ENCODE measurements at places on chromosomes 2 and 18.
A peak's percentile ranks its signal among the peaks of the same experiment; 100 is the strongest.

GRCh38 chr2:150169237-150169629 lies 318.2 kb downstream of the RND3 start:
- peak; percentile 54 for DNase-seq

DNA sequence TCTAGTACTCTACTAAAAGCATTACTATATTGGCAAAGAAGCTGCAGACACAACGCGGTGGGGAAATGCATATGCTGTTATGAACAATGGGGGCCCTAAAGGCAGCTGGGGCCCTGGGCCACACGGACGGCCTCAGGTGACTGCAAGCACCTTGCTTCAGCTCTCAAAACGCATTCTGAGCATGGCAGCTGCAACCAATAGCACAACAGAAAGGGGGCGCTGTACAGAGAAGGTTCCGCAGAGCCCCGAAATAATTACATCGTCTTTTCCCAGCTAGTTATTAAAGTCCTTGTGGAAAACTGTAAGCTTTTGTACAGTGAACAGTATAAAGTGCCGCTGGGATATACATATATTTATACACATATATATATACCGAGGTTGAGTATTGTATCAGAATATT lies 45.3 kb upstream of the PXDN start:
- DNase-seq, result no peak

- DNase-seq, result no peak
These were observed 16.6 kb downstream of the SERTAD2 start for GRCh38 chr2:64637000-64637635.

- DNase-seq, result no peak
These were observed 165.1 kb downstream of the DTNA start for GRCh38 chr18:34875150-34875549.

DNA sequence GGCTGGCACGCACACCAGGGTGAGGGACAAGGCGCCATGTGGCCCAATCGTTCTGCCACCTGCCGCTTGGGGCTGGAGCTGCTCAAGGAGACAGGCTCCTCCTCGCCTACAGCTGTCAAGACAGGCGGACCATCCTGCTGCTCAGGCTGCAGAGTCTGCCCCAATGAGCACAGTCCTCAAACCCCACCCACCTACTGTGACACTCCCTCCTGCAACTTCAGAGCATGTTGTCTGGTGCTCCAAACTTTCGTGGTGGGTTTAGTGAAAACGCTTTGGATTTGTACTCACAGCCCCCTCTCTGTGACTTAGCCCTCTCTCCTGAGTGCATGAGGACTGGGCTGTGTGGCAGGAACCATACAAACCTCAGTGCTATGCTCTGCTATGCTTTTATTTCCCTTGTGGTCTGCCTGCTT lies 23.2 kb upstream of the SLC35F6 start:
- peak; percentile 47 for DNase-seq

DNA sequence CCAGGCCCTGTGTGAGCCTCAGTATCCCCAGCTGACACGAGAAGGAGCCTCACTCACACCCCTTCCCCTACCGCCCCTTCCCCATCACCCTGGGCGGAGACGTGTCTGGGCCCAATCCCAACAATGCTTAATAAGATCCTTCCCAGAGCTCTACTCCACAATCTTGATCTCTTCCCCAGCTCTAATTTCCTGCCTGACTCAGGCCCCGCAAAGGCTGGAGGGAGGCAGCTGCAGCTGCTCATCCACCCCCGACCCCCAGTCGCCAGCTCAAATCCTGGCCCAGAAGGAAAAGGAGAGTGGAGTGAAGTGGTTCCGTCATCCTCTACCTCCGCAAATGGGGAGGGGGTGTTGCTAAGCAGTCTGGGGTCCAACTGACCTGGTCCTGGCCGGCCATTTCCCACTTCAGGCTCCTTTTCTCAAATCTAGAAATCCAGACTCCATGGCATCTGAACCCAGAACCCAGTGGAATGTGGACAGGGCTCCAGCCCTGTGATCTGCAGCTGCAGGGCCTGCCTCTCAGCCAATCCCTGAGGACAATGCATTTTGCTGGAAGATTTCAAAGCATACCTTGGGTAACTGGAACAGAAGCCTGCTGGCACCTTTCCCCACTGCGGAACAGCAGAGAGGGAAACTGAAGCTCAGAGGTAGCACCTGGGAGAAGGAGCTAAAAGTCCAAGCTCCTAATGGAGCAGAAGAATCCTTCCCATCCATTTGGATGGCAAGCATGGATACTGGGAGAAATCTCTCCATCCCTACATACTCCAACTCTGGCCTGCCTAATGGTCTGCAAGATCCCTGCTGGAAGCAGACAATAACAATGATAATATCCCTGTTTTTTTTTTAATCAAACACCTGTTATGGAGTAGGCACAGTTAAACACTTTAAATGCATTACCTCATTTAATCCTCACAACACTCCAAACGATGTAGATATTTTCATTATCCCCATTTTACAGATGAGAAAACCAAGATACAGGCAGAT lies 5.6 kb upstream of the TNS1 start:
- no peak for DNase-seq

DNA sequence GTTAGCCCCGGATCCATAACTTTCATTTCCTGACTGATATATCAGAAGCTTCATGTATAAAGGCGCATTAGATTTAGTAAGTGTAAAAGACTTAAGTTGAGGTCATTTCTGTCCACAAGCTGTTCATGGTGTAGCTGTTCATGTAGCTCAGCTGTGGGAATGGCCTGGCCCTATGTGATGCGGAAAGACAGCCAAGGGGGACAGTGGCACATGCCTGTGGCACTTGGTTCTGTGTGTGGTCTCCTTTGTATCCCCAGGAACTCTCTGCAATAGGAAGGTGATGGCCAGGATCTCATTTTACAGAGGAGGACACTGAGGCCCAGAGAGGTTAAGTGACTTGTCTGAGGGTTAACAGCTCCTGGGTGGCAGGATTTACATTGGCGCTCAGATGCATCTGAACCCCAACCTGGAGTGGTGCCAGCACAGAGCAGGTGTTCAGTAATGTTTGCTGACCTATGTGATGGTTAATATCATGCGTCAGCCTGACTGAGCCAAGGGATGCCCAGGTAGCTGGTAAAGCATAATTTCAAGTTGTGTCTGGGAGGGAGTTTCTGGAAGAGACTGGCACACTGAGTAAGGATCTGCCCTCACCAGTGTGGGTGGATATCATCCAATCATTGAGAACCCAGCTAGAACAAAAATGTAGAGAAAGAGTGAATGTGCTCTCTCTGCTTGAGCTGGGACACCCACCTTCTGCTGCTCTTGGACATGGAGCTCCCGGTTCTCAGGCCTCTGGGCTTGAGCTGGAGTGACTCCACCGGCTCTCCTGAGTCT lies 25.4 kb downstream of the HPCAL1 start:
- no peak for DNase-seq

DNA sequence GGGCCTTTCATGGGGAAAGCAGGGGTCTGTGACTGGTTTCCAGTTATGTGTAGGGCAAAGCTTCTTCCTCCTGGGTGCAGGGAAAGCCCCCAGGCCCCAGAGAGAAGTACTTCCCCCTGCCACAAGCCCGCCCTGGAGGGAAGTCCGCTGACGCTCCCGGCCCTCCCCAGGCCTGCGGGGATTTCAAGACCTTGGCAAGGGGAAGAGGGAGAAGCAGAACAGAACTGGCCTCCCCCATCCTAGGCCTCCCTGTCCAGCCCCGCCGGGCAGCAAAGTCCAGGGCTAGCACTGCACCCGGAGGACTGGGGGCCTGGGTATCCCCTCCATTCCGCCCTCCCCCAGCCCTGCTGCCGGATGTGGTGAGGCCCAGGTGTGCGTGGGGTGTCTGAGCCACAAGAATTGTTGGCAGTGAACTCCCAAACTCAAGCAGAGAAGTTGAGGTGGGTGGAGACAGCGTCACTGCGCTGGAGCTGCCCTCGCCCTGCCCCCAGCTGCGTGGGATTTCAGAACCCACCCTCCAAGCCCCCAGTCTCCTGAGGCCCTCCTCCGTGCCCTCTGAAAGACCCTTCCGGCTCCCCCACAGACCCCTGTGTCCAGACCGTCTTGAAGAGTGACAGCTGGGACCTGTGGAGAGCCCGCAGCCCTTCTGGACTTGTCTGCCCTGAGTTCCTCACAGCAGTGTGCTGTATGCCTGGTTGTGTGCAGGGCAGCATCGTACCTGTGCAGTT lies 1.1 kb upstream of the DUSP2 start:
- no peak for DNase-seq

DNA sequence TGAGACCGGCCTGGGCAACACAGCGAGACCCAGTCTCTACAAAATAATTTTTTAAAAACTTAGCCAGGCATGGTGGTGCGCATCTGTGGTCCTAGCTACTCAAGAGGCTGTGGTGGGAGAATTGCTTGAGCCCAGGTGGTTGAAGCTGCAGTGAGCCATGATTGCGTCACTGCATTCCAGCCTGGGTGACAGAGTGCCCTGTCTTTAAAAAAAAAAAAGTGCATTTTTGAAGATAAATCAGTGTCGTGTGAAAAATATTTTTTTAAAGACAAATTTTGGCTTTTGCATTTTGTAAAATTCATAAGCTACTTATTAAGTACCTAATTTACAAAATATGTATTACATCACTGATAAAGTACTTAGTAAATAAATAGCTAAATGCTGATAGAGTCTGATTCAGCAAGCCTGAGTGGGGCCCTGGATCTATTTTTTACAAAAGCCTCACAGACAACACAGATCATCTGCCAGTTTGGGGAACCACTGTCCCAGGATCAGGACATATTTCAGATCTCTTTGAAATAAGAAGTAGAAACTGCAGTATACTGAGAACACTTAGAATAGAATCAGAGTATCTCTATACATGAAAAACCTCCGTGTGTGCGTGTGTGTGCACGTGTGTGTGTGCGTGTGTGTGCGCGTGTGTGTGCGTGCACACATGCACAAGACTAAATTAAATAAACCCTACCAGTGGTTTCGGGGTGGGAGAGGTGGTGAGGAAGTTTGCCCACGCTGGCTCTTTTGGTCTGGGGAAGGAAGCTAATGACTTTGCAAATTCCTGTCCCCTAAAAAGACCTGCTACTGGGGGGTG lies 61.6 kb downstream of the AAK1 start:
- peak; percentile 40 for DNase-seq

- no peak for DNase-seq
These were observed 93.4 kb downstream of the PTGR3 start for GRCh38 chr18:75115514-75115913.

GRCh38 chr2:174485788-174486562 lies 854 bp downstream of the GPR155 start:
- peak; percentile 38 for DNase-seq

GRCh38 chr2:177332026-177332991 lies 60.3 kb upstream of the AGPS start:
- DNase-seq, result peak; percentile 88

- DNase-seq, result no peak
These were observed 47.6 kb upstream of the SH3RF3 start for GRCh38 chr2:109081374-109081773.

GRCh38 chr2:130892793-130893785 lies 56.4 kb downstream of the ARHGEF4 start:
- DNase-seq, result no peak

DNA sequence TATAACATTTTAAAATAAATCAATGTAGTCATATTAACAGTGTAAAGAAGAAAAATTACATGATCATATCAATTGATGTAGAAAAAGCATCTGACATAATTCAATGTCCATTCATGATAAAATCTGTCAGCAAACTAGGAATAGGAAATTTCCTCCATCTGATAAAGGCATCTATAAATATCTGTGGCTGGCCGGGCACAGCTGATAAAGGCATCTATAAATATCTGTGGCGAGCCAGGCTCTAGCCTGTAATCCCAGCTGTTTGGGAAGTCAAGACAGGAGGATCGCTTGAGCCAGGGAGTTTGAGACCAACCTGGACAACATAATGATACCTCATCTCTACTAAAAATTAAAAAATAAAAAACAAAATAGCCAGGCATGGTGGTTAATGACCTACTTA lies 18.1 kb upstream of the RANBP2 start:
- DNase-seq, result peak; percentile 83

- DNase-seq, result no peak
These were observed 1.9 kb upstream of the TMEFF2 start for GRCh38 chr2:192196421-192197194.

DNA sequence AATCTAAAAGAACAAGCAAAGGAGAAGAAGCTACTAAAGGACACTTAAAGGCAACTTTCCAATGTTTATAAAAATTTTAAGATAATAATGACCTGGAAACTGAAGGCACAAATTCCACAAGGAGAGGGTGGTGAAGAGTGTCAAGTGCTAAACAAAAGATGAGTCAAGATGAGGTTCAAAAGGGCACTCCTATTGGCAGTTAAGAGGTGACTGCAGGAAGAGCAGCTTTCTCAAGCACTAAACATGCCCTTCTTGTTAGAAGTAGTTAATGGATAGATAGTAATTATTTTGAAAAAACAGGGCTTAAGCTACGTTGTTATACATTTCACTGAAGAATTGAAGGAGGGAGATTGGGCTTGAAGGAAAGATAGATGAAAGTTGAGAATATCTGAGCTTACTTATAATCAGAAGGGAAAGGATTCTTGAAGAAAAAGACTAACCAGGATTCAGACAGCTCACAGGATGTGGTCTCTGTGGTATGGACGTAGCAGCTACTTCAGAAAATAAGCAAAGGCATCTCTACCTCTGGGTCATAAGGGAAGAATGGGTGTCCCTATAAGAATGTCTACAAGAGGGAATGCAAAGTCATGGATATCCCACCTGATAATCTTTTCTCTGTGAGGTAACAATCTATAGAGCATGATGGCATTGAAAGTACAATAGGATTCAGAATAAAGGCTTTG lies 454.7 kb upstream of the SLC39A10 start:
- no peak for DNase-seq

- DNase-seq, result no peak
These were observed 84.9 kb downstream of the NEB start for GRCh38 chr2:151649400-151649799.

- peak; percentile 42 for DNase-seq
These were observed 96.7 kb downstream of the GAREM1 start for GRCh38 chr18:32373995-32374394.

- DNase-seq, result no peak
These were observed 5.6 kb downstream of the POLR2D start for GRCh38 chr2:127852388-127852787.

DNA sequence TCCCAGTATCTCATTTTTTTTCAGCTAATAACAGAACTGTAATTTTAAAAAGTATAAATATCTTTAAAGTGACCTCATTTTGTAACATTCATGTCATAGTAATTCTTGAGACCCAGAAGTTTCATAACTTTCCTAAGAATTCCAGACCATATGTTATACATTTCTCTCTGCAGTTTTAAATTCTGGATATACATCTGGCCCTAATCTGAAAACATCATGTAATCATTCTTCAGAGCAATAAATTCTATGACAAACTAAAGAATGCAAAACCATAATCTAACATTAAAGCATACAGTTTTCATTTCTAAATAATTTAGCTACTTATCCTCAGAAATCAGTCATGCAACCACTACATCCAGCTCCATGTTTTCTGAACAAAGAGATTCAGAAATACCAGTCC lies 198.3 kb upstream of the SLC35G4 start:
- no peak for DNase-seq

- no peak for DNase-seq
These were observed 203.2 kb downstream of the METTL4 start for GRCh38 chr18:2368102-2368501.

Data from fibroblast of villous mesenchyme (primary cell).